ENCODE measurements at places on chromosomes 11 and 22. TPM values are rescaled to one million over a fixed set of nuclear protein-coding genes. Genes with fewer than 3 reads are reported as not detected.

PATE2 gene
- 0.13 TPM for total RNA-seq

CD81 gene
- total RNA-seq = 187 TPM

UBQLN3 gene
- 0.13 TPM for total RNA-seq

CCDC116 gene
- total RNA-seq = 0.27 TPM

OR51E2 gene
- total RNA-seq = 0.53 TPM

SYT9 gene
- total RNA-seq = 0.35 TPM

NLRP6 gene
- 0.04 TPM for total RNA-seq

OR9G1 gene
- total RNA-seq = not detected

OR52E8 gene
- not detected for total RNA-seq
